ENCODE measurements at places on chromosomes 2 and 18.
A peak's percentile ranks its signal among the peaks of the same experiment; 100 is the strongest.

DNA sequence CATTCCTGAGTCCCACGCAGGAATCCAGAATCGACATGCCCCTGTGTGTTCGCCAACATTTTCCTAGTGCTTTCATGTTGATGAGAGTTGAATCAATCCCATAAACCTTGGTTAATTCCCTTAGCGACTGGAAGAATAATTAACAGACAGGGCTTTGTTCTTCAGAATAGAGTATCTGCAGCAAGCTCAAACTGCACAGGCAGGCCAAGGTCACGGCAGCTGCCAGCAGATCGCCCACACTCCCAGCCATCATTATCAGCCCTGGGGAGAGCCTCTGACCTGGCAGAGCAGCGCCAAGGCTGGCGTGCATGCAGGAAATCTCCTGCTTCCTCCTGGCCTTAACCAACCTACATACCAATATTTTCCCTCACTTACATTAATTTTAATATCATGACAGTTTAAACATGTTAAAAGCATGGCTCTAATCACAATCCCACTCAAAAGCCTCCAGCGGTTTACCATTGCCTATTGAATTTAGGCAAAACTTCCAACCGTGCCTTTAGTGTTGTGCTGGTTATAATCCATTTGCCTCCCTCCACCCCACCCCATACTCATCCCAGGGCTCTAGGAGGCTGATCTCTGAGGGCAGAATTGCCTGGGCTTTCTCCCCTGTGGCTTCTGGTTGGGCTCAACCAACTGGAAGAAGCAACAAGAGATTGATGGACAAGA lies 46.8 kb upstream of the NCK2 start:
- DNase-seq = no peak

- no peak for DNase-seq
Observed at GRCh38 chr18:58392324-58393000, 236.4 kb downstream of the ALPK2 start.

DNA sequence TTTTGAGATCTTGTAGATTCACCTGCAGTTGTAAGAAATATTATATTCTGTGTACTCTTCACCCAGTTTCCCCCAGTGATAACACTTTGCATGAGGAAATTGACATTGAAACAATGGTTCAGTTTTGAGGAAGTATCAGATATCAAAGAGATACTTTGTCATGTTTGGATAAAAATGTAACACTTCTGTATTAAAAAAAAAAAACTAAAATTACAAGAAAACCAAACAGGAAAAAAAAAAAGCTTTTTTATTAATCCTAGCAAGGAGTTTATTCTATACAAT lies 204.0 kb downstream of the ARL4C start:
- no peak for DNase-seq

- no peak for DNase-seq
Observed at GRCh38 chr2:230797515-230798495, 66.9 kb upstream of the ITM2C start.

DNA sequence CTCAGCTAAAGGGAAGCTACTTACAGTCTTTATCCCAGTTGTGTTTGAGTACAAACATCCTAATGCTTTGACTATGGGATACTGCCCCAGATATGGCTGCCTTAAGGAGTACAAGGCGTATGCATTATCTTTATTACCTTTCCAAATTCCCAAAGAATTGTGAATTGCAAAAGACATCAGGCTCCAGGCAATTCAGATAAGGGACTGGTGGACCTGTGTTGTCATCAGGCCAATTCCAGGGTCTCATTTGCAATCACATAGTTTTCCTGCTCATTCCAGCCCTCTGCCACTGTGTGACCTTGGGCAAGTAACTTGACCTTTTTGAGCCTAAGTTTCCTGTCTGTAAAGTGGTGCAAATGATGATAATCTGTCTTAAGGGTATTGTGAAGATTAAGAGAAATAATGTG lies 137.5 kb downstream of the FMNL2 start:
- DNase-seq = no peak

- DNase-seq = no peak
Observed at GRCh38 chr18:8279781-8280330, 329.4 kb upstream of the RAB12 start.

DNA sequence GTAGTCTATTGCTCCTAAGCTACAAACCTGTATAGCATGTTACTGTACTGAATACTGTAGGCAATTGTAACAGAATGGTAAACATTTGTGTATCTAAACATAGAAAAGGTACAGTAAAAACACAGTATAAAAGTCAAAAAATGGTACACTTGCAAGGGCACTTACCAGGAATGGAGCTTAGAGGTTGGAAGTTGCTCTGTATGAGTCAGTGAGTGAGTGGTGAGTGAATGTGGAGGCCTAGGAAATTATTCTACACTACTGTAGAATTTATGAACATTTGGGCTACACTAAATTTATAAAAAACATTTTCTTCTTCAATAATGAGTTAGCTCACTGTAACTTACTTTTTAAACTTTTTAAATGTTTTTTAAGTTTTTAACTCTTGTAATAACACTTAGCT lies 19.0 kb downstream of the NABP1 start:
- DNase-seq = no peak

DNA sequence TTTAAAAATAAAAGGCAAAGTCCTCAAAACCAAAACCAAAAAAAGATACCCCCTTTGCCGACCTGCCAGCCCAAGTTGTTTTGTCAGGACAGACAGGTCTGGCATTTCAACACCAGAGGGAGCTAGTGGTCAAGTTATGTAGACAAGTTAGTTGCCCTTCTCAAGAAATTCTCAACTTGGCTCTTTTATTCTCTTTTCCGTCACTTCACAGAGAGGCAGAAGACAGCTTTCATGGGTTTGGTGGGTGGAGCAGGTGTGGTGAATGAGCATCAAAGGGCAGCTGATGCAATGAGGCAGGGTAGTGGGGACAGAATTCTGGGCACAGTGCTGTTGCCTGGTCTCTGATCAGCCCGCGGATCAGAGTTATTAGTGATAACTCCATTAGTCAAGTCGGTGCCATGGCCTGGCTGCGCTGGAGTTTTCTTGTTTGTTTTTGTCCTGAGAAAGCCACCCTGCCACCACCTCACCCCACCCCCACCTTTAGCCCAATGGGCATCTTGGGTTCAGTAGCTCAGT lies 303.7 kb upstream of the EPAS1 start:
- peak; percentile 50 for DNase-seq

- no peak for DNase-seq
Observed at GRCh38 chr2:241978670-241979069, 109.1 kb downstream of the RTP5 start.

DNA sequence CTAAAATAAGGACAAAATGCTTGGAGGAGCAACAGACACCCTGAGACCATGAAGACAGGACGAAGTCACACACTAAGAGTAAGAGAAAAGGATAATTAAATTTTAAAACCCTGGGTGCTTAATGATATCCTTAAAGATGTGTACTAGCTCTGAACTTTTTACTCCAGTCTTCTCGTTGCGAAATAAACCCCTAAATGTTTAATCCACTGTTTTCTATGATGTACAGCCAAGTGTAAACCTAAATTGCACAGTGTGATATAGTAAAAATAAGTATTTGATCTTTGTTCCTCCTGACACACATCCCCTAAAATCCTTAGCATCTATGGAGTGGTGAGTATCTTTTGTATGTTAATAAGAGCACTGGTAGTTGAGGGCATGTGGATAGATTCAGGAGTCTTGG lies 157.5 kb upstream of the PKDCC start:
- no peak for DNase-seq

DNA sequence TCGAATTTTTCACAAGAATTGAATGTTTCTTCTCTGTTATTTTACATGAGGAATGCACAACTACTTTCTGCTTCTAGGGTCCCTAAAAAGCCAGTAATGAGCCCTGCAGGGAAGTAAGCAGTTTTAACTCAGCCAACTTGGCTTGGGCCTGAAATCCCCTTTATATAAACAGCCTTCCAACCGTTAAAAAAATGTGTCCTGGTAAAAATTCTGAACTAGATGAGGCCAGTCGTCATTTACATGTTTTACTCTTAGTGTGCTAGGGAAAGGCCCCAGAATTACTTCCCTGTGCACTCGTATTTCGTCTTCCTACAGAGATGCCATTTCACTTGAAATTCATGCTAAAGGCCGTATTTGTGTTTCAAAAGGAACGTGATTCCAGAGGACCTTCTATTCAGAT lies 42.4 kb upstream of the RPE start:
- DNase-seq = no peak

DNA sequence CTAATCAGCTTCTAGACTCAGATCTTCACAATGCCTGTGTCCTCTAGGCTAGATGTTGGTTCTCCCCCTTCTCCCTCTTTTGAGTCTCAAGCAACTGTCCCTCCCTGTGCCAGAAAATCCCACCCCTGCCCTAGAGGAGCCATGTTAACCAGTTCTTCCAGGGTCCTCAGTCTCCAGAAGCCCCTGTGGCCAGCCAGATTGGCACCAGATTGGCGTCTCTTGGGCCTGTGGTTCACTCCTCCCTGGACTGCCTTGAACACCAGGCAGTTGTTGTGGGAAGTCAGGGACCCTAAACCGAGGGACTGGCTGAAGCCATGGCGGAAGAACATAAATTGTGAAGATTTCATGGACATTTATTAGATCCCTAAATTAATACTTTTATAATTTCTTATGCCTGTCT lies 36.6 kb downstream of the CYP26B1 start:
- no peak for DNase-seq

DNA sequence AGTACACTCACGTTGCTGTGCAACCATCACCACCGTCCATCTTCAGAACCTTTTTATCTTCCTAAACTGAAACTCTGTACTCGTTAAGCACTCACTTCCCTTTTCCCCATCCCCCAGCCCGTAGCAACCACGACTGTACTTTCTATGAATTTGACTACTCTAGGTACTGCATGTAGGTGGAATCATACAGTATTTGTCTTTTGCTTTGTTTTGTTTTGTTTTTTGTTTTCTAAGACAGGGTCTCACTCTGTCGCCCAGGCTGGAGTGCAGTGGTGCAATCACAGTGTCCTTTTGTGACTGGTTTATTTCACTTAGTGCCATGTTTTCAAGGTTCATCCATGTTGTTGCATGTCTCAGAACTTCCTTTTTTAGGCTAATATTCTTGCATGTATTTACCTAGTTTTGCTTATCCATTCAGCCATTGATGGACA lies 7.0 kb upstream of the TYMS start:
- no peak for DNase-seq

- no peak for DNase-seq
Observed at GRCh38 chr2:56380861-56381260, 197.1 kb downstream of the CCDC85A start.

DNA sequence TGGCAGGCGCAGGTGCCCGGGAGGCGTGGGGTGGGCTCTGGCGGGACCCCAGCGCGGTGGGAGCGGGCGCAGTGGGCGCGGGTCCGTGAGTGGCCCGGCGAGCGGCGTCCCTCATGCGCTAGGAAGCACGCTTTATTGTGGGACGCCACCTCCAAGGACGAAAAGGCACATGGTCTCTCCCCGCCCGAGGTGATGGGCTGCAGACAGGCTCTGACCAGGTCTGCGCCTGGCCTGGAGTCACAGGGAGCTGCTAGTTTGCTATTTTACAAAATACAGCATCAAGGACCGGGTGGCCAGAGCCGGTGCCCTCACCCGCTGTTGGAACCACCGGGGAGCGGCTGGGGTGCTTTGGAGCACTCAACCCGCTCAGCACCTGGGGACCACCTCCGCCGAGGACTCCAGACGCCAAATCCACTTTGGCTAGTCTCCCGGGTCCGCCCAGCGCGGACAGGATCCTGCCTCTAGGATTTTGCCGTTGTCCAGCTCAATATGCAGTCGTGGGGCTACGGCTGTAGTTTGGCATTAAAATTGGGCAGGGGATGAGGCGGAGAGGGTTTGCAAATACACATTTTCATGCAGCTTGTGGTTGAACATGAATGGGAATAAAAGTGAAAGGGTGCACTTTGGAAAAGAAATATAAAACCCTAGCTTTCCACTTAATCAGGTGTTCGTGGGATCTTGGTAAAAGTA lies 65.4 kb downstream of the LRRFIP1 start:
- peak; percentile 78 for DNase-seq

DNA sequence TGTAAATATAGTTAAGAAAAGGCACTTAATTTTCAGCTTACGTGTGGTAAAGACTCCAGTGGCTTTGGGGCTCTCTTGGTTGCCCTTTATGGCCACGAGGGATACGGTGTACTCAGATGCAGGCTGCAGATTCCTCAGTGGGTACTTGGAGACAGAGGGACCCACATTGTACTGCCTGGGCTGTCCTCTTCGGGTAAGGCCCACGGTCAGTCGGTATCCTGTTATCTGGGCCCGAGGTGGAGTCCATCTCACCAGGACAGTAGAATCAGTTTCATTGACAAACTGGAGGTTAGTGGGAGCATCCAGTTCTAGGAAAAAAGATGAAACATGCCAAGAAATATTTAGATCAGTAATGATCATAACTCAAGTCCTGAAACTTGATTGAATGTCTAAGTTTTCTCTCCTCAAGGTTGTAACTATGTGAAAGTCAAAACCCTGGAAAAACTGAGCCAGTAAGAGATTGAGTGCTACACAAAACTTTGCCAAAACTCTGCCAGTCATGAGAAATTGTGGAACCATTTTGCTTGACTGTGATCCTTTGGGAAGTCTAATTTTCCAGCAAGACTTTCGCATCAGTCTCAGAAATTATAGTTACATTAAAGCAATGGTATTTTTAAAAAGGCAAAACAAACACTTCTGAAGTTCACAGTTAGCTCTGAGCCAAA lies 31.4 kb downstream of the FN1 start:
- DNase-seq = no peak

DNA sequence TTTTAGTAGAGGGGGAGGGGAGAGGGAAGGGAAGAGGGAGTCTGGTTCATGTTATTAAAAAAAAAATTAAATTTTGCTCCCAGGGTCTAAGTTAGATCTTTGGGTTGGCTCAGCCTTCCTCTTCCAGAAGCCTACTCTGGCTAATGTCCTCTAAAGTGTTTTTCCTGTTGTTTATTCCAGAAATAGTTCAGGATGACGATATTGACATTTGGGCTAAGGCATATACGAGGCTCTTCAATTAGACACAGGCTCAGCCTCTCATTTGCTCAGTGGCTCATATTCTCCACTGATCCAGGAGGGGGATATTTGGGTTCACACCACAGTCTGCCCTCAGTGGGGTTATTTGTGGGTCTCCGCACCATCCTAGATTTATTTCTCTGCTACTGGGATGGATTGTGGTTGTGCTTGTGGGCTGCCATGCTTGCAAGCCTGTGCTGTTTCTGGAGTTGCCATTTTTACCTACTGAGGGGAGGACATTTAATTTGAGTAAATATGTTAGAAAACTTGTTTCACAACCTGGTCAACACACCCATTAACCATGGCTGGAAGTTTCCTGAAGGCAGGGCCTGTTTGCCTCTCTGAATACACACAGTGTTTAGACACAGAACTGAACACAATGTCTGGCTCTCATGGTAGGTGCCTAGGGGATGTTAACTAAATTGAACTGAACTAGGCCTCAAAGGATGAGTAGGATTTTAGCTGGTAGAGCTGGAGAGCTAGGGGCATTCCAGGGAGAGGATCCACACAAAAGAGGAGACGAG lies 257.5 kb upstream of the EPAS1 start:
- no peak for DNase-seq

DNA sequence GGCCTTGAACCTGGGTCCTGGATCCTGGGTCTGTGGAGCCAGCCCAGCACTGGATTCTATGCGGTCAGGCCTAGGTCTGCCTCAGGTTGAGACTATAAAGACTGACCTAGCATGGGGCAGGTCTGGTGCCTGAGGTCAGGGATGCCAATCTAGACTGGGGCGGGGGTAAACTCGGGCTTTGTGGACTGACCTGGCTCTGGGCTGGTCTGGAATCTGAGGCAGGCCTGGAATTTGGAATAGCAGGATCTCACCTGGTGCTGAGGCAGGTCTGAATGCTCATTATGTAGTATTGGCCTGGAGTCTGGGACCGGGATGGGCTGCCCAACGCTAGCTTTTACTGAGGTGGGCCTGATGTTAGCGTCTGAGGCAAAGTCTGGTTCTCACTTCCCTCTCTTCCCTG lies 256.0 kb downstream of the KIAA1328 start:
- DNase-seq = no peak
